ENCODE measurements at places on chromosomes 13 and 19.

DNA sequence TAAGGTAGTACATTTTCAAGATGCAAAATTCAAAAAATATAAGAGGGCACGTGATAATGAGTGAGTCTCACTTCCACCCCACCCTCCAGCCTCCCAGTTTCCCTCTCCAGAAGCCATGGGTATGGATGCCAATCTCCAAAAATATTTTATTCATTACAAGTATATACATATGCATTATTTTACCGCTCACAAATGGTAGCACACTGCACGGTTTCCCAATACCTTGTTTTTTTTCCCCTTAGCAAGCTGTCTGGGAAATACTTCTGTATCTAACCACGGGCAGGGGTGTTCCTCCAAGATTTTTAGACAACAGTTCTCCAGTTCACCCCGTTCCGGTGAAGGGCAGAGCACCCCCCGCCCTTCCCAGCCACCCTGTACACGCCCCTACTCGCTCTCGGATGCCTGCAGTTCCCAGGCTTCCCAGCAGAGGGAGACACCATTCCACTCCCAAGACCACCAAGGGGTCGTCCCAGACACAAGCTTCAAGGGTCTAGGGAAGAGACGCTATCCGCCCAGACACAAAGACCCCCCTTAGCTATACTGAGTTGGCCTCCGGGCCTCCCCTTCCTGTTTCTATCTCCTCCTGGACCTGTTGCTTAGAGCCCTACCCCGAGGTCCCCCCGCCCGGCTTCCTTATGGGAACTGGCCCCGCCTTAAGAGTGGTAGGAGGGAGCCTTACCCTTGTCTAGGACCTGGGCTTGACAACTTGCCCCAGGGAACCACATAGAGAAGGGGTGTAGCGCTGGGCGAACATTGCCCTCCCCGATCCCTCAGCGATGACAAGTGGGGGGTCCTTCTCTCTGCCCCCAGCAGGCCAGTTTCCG is 1.1 kb upstream of the FXYD3 start:
- peak; percentile 73 for DNase-seq

GRCh38 chr19:45812297-45812696 is 2.8 kb downstream of the RSPH6A start:
- DNase-seq: no peak

DNA sequence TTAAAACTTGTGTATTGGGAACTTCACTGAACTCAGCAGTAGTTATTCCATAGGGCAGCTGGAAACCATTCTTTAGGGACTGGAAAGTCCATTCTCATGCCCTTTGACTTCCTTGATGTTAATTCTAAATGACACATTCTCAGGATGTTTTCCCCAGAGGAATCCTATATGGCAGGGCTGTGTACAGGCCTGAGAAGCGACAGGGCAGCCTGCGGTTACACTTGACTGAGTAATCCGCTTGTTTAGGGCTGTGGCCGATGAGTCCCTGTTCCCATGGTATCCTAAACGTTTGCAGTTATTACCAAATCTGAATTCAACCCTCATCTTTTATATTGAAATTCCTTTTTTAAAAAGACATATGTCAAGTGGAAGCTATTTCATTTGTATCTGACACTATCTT is 83.5 kb downstream of the COL4A2 start:
- no peak for DNase-seq

GRCh38 chr13:72062566-72062965 is 195.6 kb upstream of the DACH1 start:
- DNase-seq: no peak

GRCh38 chr13:26495750-26496149 is 61.7 kb upstream of the WASF3 start:
- DNase-seq: no peak

GRCh38 chr13:98526182-98526512 is 50.8 kb downstream of the STK24 start:
- no peak for DNase-seq

DNA sequence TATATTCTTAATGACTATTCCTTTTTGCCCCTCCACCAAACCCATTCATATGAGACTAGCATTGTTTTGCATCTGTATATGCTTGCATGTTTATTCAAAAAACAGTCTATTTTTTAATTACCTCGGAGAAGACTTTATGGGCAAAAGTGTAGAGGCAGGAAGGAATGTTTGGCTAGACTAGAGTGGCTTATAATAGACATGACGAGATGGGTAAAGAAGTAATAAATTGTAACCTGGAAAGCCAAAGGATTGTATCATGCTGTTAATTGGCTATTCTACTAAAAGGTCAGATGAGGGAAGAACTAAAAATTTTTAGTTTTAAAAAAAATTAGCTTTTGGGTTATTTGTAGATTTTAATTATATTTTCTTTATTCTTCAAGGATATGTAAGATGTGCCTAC is 91.1 kb downstream of the FNDC3A start:
- DNase-seq: no peak

- DNase-seq: peak; percentile 1
These were observed 8.2 kb upstream of the ZNF527 start for GRCh38 chr19:37362733-37363132.

DNA sequence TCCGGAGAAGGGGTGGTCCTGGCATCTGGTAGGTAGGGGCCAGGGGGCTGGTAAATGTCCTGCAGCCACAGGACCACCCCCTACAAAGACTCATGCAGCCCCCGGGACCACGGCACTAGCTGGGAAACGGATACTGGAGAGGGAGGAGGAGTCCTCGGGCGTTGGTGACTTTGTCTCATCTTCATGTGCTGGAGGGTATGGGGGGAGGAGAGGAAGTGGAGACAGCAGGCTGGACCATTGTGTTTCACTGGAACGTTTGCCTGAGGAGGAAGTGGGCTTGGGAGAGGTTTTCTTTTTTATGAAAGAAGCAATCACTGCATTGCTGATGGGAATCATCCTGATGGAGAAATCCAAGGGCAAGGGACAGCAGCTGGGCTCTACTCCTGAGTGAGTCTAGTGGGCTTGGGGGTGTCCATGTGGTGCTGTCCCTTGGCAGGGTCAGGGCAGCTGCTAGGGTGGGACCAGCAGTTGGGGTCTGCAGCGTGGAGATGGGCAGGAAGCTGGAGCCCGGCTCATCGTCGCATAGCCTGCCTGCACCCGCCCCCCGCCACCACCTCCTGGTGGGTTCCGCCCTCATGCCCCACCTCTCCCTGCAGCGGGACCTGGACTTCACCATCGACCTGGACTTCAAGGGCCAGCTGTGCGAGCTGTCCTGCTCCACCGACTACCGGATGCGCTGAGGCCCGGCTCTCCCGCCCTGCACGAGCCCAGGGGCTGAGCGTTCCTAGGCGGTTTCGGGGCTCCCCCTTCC is 1.7 kb upstream of the ADM5 start:
- DNase-seq: no peak

GRCh38 chr13:40660692-40661091 is 5.7 kb downstream of the FOXO1 start:
- no peak for DNase-seq

- DNase-seq: no peak
These were observed 225.9 kb downstream of the OLFM4 start for GRCh38 chr13:53254500-53254899.

DNA sequence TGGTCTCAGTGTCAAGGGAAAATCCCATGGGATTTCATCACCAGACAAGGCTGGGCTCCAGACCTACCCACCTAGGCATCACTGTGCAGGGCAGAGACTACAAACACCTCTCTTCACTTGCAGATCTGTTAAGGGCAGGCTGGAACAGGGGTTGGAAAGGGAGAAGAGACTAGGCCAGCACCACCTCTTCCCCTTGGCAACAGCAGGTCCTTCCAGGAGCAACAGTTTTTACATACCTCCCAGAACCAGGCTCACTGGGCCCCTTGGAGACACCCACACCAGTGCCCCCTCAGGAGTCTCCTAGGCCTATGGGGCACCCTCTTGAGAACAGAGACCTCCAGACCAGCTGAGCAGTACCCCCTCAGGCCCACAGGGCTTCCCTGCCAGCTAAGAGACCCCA is 2.5 kb upstream of the UBE2M start:
- no peak for DNase-seq

GRCh38 chr13:44537248-44537647 is 38.9 kb downstream of the TSC22D1 start:
- DNase-seq: no peak

GRCh38 chr19:33728141-33728540 is 68.5 kb upstream of the KCTD15 start:
- DNase-seq: no peak

DNA sequence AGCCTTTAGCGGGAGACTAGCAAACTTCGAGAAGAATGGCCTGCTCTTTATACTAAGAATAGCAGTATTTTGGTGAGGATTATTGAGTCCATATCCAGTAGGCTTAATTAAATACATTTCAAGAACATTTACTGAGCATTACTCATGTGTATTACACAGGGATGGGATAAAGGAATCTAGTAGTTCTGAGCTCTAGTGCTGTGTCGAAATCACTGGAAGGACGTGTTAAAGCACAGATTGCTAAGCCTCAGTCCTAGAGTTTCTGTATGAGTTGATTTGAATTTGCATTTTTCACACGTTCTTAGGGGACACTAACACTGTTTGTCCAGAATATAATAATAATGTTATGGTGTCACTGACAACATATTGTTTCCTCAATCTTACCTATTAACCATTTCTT is 9.0 kb downstream of the ZNF302 start:
- no peak for DNase-seq

All from CD4-positive, alpha-beta T cell treated with Interleukin-12 subunit alpha and Interleukin-12 subunit beta, for 1 hour (primary cell).